Transverse colon (tissue), 4 donors: ENCODE measurements at places on chromosomes 1 and 21. TPM values are rescaled to one million over a fixed set of nuclear protein-coding genes. Genes with fewer than 3 reads are reported as not detected.

Gene RWDD3
- 22.8 TPM for total RNA-seq

Gene S100A14
- total RNA-seq = 514 TPM

Gene IL24
- not detected for total RNA-seq

Gene SPSB1
- 44.8 TPM for total RNA-seq

Gene HAX1
- 66.7 TPM for total RNA-seq

Gene GBP4
- total RNA-seq = 2.5 TPM

Gene UQCRHL
- 2.4 TPM for total RNA-seq

Gene NBPF20
- total RNA-seq = 7.2 TPM

Gene NBPF15
- 21.6 TPM for total RNA-seq

Gene GJA8
- total RNA-seq = not detected

Gene F5
- total RNA-seq = not detected

Gene OR2G3
- not detected for total RNA-seq

Gene OR2T35
- total RNA-seq = not detected

Gene TTC24
- total RNA-seq = not detected

Gene IL23R
- total RNA-seq = 4.3 TPM

Gene IFNLR1
- 2.6 TPM for total RNA-seq

GRCh38 chr21:29812947-29813346, 126.8 kb downstream of the GRIK1 start:
- DNase-seq = no peak

- DNase-seq = no peak
These were observed 373.4 kb downstream of the USH2A start for GRCh38 chr1:216049741-216050430.

GRCh38 chr1:177858332-177858821, 111.5 kb downstream of the SEC16B start:
- DNase-seq = no peak

DNA sequence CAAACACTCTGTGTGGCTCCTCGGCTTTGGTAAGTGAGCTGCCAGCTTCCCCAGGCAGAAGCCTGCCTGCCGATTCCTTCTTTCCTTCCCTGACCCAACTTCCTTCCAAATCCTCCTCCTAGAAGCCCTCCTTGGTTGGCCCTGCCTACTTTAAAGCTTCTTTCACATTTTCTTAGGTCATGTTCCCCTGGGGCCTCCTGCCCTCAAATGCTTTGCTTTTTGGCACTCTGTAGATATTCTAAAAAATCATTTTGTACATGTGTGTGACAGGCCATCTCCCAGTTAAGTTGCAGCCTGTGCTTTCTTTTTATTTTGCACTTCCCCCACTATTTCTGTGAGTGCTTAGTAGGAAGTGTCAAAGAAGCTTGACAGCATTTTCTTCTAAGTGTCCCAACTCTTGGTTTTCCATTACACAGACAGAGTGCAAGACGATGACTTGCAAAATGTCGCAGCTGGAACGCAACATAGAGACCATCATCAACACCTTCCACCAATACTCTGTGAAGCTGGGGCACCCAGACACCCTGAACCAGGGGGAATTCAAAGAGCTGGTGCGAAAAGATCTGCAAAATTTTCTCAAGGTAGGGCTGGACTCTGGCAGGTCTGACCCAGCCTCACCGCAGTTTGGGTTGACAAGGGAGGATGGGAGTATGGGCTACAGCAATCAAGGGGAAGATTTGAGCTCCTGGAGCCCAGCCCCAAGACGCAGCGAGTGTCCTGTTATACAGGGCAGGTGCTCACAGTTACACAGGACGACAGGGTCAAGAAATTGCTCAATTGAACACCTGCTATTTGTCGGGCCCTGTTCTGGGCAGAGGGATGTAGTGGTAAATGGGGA, at the start of gene S100A9:
TSS of gene S100A9 (plus strand) at position 2 of the 838 bp plus-strand sequence. CDS start at position 432, 430 bp downstream.
- DNase-seq = no peak

- DNase-seq = no peak
These were observed 791.4 kb downstream of the BRINP3 start for GRCh38 chr1:189686288-189686687.

GRCh38 chr1:112589766-112590165, 29.2 kb downstream of the ST7L start:
- DNase-seq = no peak

DNA sequence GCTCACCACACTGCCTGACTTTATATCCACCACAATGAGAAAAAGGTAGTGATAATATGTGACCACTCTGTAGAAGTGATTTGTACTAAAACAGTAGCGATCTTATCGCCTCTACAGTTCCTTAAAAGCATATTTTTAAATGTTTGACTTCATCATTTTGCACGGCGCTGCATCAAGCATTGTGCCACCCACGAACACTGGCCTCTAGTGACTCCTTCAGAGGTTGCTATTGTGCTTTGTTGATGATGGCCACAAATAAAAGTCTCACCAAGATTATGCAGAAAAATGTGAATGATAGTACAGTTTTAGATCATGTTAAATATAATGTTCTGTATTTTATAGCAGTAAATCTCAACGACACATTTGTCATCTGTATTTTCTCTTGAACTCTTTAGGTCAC, 186.5 kb upstream of the NCAM2 start:
- DNase-seq = no peak

DNA sequence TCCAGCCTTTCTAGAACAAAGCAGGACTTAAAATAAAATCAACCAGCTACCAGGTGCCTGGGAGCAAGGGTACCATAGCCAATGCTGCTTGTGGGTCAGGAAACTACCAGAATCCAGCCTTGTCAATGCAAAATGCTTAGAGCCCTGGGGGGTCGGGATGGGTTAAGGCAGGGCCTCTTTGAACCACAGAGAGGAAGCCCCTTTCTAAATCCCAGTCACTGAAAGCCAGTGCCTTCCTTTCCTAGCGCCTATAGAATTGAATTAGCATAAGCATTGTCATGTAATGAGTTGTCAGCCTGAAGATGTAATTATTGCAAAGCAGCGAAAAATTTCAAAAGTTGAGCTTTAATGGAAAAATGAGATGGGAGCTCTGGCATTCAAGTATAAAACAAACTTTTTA, 176.6 kb upstream of the DAB1 start:
- DNase-seq = no peak

GRCh38 chr1:25477448-25478034, 46.8 kb downstream of the MACO1 start:
- DNase-seq = no peak

- no peak for DNase-seq
These were observed 78.2 kb downstream of the MAP3K7CL start for GRCh38 chr21:29208682-29209059.

DNA sequence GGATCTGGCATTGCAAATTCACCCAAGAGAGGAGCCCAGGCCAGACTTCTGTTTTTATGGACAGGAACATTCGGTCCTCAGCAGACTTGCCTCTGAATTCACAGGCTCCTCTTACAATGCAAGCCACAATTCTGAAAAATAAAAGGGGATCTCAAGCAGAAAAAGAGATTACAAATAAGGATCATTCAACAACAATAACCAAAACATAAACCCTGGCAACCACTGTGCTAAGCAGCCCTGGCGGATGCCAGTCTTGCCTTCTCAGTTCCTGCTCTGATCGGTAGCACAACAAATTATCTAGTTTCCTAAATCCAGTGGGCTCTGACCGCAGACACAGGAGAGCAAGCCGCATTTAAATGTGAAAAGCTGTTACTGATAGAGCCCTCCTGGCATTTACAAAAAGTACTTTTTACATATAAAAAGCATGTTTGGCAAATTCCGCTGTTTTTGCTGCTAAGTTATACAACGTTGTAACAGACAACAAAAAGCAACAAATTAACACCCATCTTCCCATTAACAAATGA, 123.4 kb upstream of the FOXD3 start:
- DNase-seq = no peak

GRCh38 chr1:116710420-116711262, 43.1 kb upstream of the IGSF3 start:
- no peak for DNase-seq

- DNase-seq = no peak
These were observed 13.8 kb downstream of the LRRC39 start for GRCh38 chr1:100164216-100164615.

DNA sequence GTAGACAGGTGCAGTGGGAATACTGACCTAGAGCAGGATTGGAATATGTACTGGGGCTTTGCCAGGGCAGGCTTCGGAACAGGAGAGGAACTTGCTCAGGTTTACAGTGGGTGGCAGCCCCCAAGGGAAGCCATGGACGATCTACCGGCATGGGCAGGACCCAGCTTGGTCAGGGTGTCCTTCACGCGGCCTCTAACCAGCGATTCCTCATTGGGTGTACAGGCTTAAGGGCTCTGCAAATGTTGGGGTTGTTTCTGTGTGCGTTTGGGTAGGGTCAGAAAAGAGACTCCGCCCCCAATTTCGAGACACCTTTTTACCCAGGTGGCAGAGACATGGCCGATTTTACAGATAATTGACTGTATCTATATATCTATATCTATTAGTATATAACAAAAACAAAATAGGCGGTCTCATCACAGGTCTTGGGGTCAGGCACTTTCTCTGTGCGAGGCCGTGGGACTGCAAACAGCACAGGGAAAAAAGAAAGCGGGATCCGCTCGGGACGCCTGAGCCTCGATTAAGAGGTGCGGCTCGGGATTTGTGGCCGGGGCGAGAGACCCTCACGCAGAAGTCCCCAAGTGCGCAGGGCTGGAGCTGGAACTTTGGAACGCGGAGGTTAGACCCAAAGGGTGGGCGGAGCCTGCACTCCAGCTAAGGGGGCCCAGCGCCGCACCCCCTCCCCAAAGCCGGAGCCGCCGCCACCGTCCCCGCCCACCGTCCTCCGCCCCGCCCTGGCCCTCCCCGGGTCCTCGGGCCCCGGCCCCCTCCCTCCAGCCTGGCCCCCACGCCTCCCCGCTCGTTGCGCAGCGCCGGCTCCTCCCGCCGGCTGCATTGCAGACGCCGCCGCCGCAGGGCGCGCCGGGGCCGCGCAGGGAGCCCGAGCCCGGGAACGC, 67.5 kb upstream of the VAMP3 start:
- no peak for DNase-seq

DNA sequence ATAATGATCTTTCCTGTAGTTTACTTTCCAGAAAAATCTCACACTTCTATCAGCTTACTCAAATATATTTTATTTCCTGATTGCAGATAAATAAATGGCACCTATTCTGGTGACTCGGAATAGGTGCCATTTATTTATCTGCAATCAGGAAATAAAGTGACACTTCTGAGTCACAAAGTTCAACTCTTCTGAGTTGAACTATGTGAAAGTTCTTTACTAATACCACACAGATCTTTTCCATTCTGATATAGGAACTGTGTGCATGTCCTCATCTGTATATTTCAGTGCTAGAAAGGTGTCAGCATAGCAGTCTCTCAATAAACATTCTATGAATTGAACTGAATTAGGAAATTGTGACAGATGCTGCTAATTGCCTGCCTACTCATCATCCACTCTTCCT, 4.9 kb upstream of the VCAM1 start:
- no peak for DNase-seq

- DNase-seq = peak; percentile 51
These were observed 65.7 kb downstream of the MAP3K7CL start for GRCh38 chr21:29195981-29196669.

- DNase-seq = no peak
These were observed 6.4 kb upstream of the KIF14 start for GRCh38 chr1:200626853-200627534.

DNA sequence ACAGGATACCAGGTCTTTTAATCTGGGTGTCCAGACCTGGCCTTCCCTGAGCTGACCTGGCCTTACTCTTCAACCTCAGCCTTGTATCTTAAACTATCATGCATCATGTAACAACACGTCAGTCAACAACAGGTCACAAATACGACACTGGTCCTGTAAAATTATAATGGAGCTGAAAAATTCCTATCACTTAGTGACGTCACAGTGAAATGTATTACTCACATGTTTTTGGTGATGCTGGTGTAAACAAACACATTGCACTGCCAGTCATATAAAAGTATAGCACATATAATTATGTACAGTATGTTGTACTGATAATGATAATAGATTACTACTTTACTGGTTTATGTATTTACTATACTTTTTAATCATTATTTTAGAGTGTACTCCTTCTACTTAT, 31.5 kb downstream of the ESRRG start:
- no peak for DNase-seq
